ENCODE measurements at places on chromosomes 12 and 14.

GRCh38 chr12:109480356-109480755, 2.9 kb downstream of the UBE3B start:
- no peak for DNase-seq

- DNase-seq = peak; percentile 98
Observed at GRCh38 chr12:123232807-123233504, at the start of the genes MPHOSPH9 and MTRFR. Gene MPHOSPH9 (minus strand): TSS chr12:123233141. CDS start chr12:123230364, 2,777 bp downstream. Gene MTRFR (plus strand): TSS chr12:123233436. CDS start chr12:123253675, 20,239 bp downstream.

- DNase-seq = no peak
Observed at GRCh38 chr12:28086521-28087155, 103.6 kb upstream of the CCDC91 start.

DNA sequence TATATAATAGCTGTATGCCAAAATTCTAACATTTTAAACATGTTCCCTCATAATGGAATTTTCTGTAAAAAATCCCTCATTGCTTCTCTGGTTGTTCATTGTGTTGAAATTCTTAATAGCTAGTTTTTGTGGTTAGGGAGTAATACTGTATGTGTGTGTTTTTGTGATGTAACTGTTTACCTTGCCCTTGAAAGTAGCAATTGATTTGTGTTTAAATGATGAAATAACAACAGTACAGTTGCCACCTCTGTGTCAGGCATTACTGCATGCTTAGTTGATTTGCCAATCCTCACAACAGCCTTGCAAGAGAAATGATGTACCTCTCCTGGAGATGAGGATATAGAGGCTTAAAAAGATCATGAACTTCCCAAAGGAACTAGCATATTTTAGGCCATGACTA, 94.9 kb downstream of the DAAM1 start:
- no peak for DNase-seq
